Activated CD4-positive, alpha-beta memory T cell treated with anti-CD3 and anti-CD28 coated beads for 36 hours (primary cell): ENCODE measurements at places on chromosomes 7 and 10. TPM values are rescaled to one million over a fixed set of nuclear protein-coding genes. Genes with fewer than 3 reads are reported as not detected.

Gene LRRC72
- not detected for total RNA-seq

DNA sequence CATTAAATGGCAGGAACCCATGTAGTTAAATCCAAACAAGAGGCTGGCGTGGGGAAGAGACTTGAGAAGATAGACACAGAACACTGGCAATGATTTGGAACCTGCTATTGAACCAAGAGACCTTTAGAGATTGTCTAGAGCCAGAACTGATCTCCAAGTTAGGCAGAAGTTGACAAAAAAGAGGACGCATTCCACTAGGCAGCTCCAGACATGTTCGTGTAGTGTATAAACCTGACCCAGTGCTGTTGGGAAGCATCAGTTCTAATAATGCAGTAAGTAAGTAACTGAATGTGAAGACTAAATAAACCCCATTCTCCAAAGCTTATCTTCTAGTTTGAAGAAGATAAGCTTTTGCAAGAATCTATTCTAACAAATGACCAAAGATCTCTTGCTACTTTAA lies 50.8 kb downstream of the AP3M1 start:
- DNase-seq: no peak

GRCh38 chr7:16063221-16063620 lies 358.1 kb downstream of the CRPPA start:
- no peak for DNase-seq

DNA sequence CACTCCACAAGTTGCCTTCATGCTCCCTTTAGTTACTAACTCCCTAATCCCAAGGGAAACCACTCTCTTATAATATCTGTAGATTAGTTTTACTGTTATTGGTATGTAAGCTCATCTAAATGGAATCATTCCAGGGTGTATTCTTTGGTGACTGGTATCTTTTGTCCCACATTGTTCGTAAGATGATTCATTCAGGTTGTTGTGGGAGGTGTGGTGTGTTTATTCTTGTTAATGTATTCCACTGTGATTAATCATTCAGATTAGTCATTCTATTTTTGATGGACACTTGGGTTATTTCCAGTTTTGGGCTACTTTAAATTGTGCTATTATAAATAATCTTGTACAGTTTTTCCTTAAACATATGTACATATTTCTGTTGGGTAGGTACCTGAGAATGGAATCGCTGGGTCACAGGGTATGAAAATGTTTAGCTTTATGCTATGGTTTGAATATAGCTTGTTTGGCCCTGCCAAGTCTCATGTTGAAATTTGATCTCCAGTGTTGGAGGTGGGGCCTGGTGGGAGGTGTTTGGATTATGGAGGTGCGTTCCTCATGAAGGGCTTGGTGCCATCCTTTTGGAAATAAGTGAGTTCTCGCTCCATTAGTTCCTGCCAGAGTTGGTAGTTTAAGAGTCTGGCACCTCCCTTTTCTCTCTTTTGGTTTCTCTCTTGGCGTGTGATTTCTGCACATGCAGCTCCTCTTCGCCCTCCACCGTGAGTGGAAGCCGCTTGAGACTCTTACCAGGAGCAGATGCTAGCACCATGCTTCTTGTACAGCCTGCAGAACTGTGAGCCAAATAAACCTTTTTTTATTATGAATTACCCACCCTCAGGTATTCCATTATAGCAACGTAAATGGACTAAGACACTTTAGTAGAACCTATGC lies 13.8 kb downstream of the BTRC start:
- peak; percentile 20 for DNase-seq

DNA sequence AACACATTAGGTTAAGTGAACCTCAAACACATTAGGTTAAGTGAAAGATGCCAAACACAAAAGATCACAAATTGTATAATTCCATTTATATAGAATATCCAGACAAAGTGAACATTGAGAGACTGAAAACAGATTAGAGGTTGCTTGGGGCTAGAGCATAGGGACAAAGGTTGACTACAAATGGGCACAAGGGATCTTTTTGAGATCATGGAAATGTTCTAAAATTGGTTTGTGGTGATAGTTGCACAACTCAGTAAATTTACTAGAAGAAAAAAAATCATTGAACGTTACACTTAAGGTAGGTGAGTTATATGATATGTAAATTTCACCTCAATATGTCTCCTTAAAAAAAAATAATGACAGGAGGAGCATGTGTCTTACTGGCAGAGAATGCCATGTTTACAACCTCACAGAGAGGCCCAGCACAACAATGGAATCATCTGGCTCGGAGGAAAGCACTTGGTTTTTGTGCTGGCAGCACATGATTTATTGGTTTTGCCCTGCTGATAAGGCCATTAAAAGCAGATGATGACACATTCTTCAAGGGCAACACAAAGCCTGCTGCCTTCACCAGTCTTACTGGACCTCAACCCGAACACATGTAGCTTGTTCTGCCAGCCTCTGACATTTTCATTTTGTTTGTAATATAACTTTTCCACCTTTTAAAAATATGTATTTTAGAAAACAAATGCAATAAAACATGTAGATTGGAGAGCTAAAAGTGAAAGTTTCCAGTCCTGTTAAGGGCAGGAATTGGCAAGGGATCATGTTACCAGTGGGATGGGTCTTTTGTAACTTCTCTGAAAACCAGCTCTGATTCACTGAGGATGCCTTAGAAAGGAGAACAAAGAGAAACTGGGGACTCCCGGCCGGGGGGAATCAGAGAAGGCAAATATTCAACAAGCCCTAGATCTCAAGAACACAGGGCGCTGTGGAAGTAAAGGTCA lies 11.9 kb upstream of the LMOD2 start:
- DNase-seq: no peak
